ENCODE measurements at places on chromosomes 12 and 14.

GRCh38 chr12:63276537-63277365 lies 125.8 kb upstream of the AVPR1A start:
- DNase-seq = peak; percentile 37

DNA sequence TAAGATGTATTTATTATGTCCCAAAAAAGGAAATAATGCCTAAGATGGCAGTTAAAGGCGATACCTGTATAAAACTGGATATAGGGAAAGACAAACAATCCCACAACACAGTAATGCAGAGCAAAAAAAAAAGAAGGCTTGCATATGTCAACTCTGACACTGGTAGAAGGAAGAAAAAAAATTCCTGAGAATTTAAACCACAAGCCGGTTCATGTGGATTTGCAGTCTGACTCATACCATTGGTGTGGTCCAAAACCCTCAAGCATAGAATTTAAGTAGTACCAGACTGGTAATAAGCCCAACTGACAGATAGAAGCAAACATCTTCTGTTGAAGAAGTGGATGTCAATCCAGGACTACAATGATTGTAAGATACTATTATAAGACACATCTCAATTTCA lies 7.2 kb downstream of the DNAI7 start:
- DNase-seq = peak; percentile 37

DNA sequence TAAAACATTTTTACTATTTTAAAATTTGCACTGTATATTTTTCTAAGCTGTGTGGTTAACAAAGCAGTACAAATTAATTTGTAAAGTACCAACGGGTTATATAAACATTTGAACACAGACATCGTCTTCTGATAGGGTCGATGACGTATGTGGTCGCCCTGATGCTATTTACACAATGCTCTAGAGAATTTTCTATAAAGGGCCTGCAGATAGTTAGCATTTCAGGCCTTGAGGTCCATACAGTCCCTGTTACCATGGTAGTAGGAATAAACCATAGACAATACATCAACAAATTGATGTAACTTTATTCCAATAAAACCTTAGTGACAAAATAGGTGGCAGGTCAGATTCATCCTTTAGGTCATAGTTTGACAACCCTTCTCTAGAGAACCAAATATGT lies 25.7 kb upstream of the PDZRN4 start:
- no peak for DNase-seq

DNA sequence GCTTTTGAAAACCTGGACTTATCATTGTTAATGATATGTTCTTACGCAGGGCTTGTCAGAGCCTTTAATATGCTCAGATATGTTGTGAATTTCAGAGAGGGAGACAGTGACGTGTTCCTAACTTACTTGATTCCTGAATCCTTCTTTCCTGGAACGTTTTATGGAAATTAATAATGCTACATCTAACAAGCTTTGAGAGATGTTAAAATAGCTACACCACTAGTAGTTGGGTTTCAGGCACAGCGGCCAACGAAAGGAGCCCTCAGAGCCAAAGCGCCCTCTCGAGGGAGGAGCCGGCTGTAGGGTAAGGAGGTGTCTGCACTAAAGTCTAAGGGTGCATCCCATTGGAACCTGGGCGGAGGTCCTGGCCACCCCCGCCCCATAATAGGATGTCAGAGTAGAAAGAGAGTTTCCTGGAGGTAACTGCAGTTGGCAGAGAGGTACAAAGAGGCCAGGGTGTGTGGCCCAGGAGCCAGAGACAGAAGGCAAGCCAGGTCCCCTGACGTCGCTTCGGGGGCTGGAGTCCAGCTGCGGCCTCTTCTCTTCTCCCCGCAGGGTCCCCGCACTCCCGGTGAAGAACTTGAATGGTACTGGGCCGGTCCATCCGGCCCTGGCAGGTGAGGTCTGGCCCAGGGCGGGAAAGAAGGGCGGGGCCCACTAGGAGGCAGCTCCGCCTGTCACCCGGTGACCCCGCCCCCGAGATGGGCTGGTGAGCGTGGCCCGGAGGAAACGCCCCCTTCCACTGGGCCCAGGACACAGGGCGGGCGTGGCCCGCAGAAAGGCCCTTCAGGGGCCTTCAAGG lies 36.3 kb downstream of the DTX1 start:
- no peak for DNase-seq

- no peak for DNase-seq
Measured at GRCh38 chr14:99768381-99768780, 24.8 kb upstream of the EML1 start.

DNA sequence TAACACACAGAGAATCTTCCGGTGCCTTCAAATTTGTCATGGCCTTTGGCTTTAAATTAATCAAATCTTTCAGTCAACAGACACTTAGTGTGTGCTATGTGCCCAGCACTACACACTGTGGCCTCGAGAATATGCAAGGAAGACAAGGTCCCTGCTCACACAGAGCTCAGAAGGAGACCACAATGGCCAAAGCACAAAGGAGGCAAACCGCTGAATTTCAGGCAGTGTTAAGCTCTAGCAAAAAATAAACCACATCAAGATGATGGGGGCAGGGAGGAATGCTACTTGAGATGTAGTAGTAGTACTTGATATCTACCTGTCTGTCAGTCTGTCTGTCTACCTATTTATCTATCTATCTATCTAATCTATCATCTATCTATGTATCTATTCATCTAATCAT lies 227.9 kb downstream of the TMEM132D start:
- DNase-seq = peak; percentile 44

- no peak for DNase-seq
Measured at GRCh38 chr12:116140529-116140928, 137.0 kb downstream of the MED13L start.

DNA sequence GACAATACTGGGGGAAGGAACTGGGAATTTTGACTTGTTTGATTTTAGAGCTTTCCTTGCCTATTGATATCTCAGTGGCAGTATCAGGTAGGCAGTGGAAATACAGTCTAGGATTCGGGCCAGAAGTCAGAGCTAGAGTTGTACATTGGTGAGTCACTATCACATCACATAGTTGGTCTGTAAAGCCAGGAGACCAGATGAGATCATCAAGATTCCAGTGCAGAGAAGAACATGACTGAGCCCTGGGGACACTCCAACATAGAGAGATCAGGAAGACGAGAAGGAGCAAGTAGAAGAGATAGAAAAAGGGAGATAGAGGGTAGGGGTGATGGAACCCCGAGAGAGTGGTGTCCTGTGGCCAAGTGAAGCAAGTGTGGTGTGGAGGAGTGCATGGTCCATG lies 46.6 kb upstream of the NR1H4 start:
- DNase-seq = peak; percentile 11

GRCh38 chr14:70415788-70416187 lies 1.1 kb downstream of the SYNJ2BP start:
- no peak for DNase-seq

DNA sequence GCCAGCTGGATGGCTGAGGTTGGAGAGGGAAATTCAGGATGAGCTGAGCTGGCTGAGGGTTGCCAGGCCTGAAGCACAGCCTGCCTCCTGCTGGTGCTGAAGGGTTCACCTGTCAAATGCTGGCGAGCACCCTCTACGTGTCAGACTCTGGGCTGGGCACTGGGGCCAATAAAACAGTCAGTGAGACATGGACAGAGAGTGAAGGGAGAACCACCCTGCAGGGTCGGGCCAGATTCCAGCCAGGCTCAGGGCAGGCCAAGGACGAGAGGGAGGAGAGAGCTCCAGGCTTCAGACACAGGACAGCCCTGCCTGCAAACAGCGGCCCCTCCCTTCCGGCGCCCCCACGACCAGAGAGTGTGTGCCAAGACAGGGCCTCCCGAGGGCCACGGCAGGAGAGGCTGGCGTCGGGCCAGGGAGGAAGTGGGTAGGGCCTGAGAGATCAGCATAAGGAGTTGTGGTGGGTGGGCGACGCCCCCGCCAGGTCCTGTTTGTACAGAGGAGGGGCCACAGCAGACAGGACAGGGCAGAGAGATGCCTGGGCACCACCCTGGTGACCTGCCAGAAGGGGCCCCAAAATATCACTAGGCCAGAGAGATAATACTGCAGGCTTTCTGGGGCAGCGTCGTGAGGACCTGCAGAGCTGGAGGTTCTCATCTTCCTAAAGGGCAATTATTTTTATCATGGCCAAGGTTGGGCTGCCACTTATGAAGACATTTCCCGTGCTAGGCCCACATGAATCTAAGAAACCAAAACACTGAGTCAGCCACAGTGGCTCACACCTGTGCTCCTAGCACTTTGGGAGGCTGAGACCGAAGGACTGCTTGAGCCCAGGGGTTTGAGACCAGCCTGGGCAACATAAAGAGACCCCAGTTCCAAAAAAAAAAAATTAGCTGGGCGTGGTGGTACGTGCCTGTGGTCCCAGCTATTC lies 73.1 kb upstream of the GPR68 start:
- no peak for DNase-seq

All from foreskin melanocyte (primary cell).